ENCODE measurements at places on chromosomes 2 and 18. TPM values are rescaled to one million over a fixed set of nuclear protein-coding genes. Genes with fewer than 3 reads are reported as not detected.

GRCh38 chr2:235516257-235516656 is 22.4 kb downstream of the AGAP1 start:
- DNase-seq: no peak
- no peaks in the 10 kb centered on the region for H3K4me1 ChIP-seq
- H3K4me3 ChIP-seq: no peak overlapping the region
- no peaks in the 10 kb centered on the region for H3K36me3 ChIP-seq
- H3K27me3 ChIP-seq: no peaks in the 10 kb centered on the region

DNA sequence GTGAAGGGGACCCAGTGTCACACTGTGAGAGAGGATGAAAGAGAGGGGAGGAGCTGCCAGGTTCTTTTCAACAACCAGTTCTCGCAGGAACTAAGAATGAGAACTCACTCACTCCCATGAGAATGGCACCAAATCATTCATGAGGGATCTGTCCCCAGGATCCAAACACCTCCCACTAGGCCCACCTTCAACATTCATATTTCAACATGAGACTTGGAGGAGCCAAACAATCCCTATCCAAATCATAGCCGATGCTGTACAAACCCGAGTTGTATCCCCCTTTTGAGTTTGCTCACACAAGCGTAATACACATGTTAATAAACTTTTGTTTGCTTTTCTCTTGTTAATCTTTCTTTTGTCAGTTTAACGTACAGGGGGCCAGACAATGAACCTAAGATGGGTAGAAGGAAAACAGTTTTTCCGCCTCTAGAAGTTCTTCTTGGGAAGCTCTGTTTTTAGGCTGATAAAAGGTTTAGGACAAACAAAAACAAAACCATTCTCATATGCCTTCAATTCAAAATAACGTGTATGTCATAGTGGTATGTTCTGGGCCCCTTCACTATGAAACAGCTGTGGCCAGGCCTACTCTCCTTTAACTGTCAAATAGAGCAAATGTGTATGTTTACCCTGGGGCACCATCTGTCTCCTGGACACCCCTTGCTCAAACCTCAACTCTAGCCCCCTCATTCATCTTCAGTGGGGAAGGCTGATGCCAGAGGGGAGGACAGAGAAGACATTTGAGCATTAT is 9.1 kb upstream of the TMEM37 start:
- H3K27ac ChIP-seq: no peak overlapping the region
- H3K4me1 ChIP-seq: no peaks in the 10 kb centered on the region
- no peak for DNase-seq
- no peaks in the 10 kb centered on the region for H3K36me3 ChIP-seq
- H3K27me3 ChIP-seq: no peaks in the 10 kb centered on the region
- no peak overlapping the region for H3K4me3 ChIP-seq

DNA sequence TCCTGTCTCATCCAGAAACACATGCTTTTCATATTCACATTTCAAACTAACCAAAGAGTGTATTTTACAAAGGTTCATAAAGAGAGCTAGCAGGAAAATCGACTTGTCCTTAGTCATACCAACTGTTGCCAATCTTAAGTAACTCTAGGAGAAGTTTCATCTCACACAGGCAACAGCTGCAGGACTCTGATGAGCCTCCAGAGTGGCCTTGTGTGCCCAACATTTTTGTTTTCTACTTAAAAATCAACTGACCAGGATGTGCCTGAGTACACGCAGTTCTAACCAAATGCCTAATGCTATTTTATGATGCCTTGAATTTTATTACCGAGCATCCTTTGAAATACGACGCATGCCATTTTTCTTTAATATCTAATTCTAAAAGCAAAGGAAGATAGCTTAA is 595.9 kb upstream of the LRRTM4 start:
- no peaks in the 10 kb centered on the region for H3K27me3 ChIP-seq
- H3K4me3 ChIP-seq: no peak overlapping the region
- no peaks in the 10 kb centered on the region for H3K4me1 ChIP-seq

DNA sequence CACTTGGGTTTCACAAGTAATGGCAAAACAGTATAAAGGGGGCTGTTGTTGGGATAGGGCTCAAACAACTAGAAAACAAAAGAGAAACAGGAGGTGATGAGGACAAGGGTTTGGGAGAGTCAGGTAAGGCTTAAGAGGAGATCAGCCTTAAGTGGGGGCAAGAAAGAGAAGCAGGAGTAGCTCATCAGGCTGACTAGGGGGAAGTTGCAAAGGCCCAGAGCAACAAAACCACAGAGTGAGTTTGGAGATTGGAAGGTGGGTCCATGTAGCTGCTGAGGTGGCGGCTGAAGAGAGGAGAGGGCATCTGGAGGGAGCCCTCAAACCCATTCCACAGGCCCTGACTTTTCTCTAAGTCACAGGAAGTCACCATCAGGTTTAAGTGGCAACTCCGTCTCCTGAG is 126.0 kb downstream of the MREG start:
- H3K4me1 ChIP-seq: no peaks in the 10 kb centered on the region
- H3K36me3 ChIP-seq: no peaks in the 10 kb centered on the region
- no peak for DNase-seq
- H3K27ac ChIP-seq: no peak overlapping the region

The FBXO48 gene
- 0.77 TPM for total RNA-seq

DNA sequence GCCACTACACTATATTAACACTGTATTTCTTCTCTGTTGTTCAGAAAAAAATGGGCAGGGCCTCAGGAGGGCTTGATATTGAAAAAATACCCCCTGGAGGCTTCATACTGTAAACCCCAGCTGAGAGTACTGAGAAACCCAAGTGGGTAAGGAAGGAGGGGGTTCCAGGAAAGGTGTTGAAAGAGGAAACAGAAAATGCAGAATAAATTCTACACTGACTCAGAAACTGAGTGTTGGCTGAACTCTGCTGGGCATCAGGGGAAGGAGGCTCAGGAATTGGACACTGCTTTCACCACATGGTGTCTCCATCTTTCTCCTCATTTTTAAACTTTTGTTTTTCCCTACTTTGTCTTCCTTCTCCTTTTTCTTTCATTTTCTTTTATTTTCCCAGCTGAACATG is 253.7 kb downstream of the DYM start:
- no peak overlapping the region for H3K4me3 ChIP-seq
- H3K4me1 ChIP-seq: no peaks in the 10 kb centered on the region
- H3K36me3 ChIP-seq: no peaks in the 10 kb centered on the region
- DNase-seq: no peak

The KRTCAP3 gene
- 147 TPM for total RNA-seq

The LHCGR gene
- total RNA-seq: 1.6 TPM

The LYG2 gene
- total RNA-seq: not detected

GRCh38 chr2:95327861-95328260 is 30.7 kb downstream of the KCNIP3 start:
- H3K27me3 ChIP-seq: no peaks in the 10 kb centered on the region
- H3K4me1 ChIP-seq: no peaks in the 10 kb centered on the region
- no peak overlapping the region for H3K4me3 ChIP-seq
- H3K36me3 ChIP-seq: no peaks in the 10 kb centered on the region

- no peak overlapping the region for H3K4me3 ChIP-seq
- H3K27me3 ChIP-seq: no peaks in the 10 kb centered on the region
- no peaks in the 10 kb centered on the region for H3K36me3 ChIP-seq
- H3K4me1 ChIP-seq: peaks cover 3% of the 10 kb centered on the region
These were observed 71.3 kb downstream of the FMNL2 start for GRCh38 chr2:152406119-152406835.

- H3K27me3 ChIP-seq: no peaks in the 10 kb centered on the region
- no peak overlapping the region for H3K4me3 ChIP-seq
- DNase-seq: peak; percentile 47
- H3K4me1 ChIP-seq: no peaks in the 10 kb centered on the region
- no peaks in the 10 kb centered on the region for H3K36me3 ChIP-seq
These were observed 53.7 kb upstream of the LRRC30 start for GRCh38 chr18:7177116-7177744.

DNA sequence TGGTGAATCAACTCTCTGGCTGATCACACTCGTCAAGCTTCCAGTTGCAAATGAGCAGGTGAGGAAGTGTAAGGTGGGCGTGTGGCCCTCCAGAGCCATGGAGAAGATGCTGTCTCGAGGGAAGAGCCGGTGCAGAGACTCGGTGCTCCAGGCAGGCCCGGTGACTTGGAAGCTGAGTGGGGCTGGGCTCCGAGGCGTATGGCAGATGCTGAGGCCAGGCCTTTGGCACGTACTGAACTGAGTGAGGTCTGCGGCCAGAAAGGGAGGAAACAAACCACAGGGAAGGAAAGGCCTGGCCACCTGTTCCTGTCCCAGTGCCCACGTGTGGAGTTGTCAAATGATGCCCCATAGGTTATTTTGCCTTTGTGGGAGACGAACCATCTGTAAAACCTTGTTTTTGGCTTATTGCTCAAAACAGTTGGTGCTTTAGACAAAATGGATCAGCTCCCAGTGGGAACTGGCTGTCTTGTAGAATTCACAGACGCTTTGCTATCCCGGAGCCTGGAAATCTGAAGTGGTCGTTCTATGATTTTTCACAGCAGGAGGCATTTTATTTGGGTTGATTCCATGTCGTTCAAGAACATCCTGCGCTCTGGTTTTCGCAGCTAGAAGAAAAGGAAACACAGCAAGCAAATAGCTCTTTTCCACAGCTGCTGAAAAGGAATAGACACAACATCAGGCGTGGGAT is 117.5 kb upstream of the TMEM18 start:
- H3K36me3 ChIP-seq: no peaks in the 10 kb centered on the region
- H3K4me3 ChIP-seq: no peak overlapping the region
- no peak for DNase-seq
- H3K4me1 ChIP-seq: no peaks in the 10 kb centered on the region
- H3K27ac ChIP-seq: no peak overlapping the region

DNA sequence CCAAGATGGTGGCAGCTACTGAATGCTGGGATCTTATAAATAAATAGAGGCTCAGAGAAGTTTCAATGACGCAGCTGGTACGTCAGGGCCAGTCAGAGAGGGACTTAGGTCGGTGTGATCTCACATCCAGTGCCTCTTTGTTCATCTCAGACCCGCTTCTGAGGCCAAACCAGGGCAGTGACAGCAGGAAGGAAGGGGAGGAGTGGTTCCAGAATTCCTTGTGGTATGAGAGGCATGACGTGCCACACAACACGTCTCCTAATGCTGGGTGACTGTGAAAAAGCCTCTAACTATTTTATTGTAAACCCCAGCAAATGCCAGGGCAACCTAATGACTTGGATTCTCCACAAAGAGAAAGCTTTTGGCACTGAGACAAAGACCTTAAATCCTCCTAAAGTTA is 423.3 kb downstream of the LPIN1 start:
- no peaks in the 10 kb centered on the region for H3K36me3 ChIP-seq
- H3K27me3 ChIP-seq: no peaks in the 10 kb centered on the region
- peak overlapping the region; percentile 23 for H3K27ac ChIP-seq
- no peak for DNase-seq
- no peaks in the 10 kb centered on the region for H3K4me1 ChIP-seq

DNA sequence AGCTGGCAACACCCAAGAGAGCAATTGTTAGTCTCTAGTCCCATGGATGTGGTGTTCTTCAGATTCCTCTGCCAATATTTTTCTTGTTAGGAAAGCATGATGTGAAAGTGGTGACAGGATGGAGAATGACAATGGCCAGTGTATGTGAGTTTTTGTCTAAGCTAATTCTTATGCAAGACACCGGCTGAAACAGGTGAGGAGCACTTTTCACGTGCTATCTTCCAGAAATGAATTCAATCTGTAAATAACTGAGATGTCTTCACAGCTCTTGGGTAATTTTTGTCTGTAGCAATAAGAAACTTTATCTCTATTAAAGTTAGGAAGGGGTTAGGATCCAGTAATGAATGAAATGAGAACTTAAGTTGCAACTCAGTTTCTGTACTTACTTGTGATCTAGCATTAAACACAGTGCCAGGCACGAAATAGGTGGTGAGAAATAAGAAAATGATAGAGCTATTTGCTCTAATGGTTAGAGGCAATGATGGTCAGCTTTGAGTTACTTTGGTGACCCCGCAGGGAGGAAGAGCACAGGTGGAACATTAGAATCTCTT is 676 bp upstream of the AGPS start:
- peak overlapping the region; percentile 57 for H3K4me3 ChIP-seq
- no peak for DNase-seq
- H3K4me1 ChIP-seq: peaks cover 6% of the 10 kb centered on the region
- H3K27me3 ChIP-seq: no peaks in the 10 kb centered on the region
- H3K27ac ChIP-seq: no peak overlapping the region
- H3K36me3 ChIP-seq: no peaks in the 10 kb centered on the region

The KIF1A gene
- total RNA-seq: 18.9 TPM

The C2orf72 gene
- 13.0 TPM for total RNA-seq

GRCh38 chr18:26307161-26307773 is 81.0 kb downstream of the TAF4B start:
- DNase-seq: peak; percentile 42
- H3K4me3 ChIP-seq: no peak overlapping the region
- H3K36me3 ChIP-seq: no peaks in the 10 kb centered on the region

GRCh38 chr2:31202833-31203232 is 14.5 kb downstream of the CAPN14 start:
- no peaks in the 10 kb centered on the region for H3K4me1 ChIP-seq
- H3K27ac ChIP-seq: no peak overlapping the region
- no peak overlapping the region for H3K4me3 ChIP-seq
- no peaks in the 10 kb centered on the region for H3K36me3 ChIP-seq

GRCh38 chr2:196165016-196165415 is 6.4 kb downstream of the STK17B start:
- H3K27me3 ChIP-seq: no peaks in the 10 kb centered on the region
- H3K4me1 ChIP-seq: no peaks in the 10 kb centered on the region
- no peak for DNase-seq
- no peak overlapping the region for H3K4me3 ChIP-seq
- no peak overlapping the region for H3K27ac ChIP-seq

DNA sequence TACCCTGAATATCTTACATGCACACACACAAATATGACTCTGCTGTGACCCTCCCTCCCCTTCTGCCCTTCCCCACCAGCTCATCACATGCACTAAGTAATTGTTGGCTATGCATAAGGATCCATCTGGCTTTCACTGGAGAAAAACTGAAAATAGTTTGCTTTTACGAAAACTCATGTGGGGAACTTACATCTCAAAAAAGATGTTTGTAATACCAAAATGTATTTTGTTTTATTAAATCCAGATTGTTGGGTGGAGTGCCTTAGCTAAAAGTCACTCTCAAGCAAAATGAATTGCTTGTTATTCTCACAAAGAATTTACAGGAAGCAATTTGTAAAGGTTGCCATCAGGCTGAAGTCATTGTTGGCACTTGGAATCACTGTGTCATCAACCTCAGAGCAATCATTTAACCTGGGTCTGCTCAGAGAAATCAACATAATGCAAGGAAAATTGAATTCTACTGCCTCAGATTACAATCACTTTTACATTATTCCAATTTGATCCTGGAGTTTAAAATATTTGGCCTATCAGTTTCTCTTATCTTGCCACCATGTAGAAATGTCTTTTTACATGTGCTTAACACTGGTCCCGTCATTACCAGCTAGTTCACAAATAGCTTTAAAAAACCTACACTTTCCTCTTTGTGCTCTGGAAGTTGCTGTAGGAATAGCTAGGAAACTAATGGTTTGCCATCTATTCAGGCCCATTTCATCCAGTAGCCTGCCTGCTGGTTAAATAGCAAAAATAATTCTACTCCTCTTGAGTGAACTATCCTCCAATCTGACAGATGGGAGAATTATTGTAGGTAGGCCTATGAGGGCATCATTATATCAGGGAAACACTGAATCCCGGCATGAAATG is 90.3 kb upstream of the TMEM17 start:
- H3K27me3 ChIP-seq: no peaks in the 10 kb centered on the region
- no peaks in the 10 kb centered on the region for H3K36me3 ChIP-seq
- H3K4me1 ChIP-seq: no peaks in the 10 kb centered on the region
- no peak for DNase-seq

- no peak for DNase-seq
- H3K27me3 ChIP-seq: no peaks in the 10 kb centered on the region
- H3K4me3 ChIP-seq: no peak overlapping the region
- no peaks in the 10 kb centered on the region for H3K36me3 ChIP-seq
- H3K4me1 ChIP-seq: no peaks in the 10 kb centered on the region
These were observed 19.5 kb downstream of the CXCR4 start for GRCh38 chr2:136098441-136098840.

The MGAT5 gene
- 83.2 TPM for total RNA-seq

The AGXT gene
- total RNA-seq: not detected

Data from prostate gland (tissue), 2 donors.